Activated T-helper 9 cell treated with anti-CD3 and anti-CD28 coated beads, Interleukin-2, amount 50 U/mL, for 16 hours (primary cell): ENCODE measurements at places on chromosomes 1 and 21.
A peak's percentile ranks its signal among the peaks of the same experiment; 100 is the strongest.

- no peak for DNase-seq
These were observed 64.3 kb upstream of the MORC3 start for GRCh38 chr21:36255663-36256062.

GRCh38 chr21:46027851-46028493 lies 46.4 kb downstream of the COL6A1 start:
- no peak for DNase-seq

DNA sequence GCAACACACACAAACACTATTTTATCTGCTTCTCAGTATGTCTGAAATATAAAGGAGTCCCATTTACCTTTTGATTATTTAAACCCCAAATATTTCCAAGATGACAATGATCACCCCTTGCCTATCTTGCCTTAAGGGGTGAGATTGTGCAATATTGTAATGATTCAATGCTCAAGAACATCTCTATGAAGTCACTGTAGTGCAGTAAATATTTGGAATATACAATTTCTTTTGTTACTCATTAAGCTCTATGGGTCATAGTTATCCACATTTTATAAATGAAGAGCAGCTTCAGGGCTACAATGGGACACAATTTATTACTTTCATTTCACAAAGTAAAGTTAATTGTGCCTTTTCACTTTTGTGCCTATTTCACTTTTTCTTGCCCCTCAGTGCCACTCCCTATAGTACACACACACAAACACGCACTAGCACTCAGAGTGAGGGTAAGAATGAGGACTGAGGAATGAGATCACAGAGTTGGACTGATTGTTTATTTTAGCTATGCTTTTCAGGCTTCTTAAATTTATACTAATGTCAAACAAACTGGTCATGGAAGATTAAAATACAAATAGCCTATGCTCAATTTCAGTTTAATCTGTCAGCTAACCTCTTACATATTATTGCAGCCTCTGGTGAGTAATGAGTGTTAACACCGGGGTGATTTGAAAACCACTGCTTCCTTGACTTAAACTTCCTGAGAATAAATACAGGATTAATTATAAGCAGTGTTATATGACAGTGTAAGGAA lies 521.0 kb upstream of the B3GALT2 start:
- DNase-seq: no peak

GRCh38 chr1:110962892-110963690 lies 631 bp downstream of the LRIF1 start:
- peak; percentile 38 for DNase-seq

- no peak for DNase-seq
These were observed 44.0 kb upstream of the GJB5 start for GRCh38 chr1:34710812-34711211.

DNA sequence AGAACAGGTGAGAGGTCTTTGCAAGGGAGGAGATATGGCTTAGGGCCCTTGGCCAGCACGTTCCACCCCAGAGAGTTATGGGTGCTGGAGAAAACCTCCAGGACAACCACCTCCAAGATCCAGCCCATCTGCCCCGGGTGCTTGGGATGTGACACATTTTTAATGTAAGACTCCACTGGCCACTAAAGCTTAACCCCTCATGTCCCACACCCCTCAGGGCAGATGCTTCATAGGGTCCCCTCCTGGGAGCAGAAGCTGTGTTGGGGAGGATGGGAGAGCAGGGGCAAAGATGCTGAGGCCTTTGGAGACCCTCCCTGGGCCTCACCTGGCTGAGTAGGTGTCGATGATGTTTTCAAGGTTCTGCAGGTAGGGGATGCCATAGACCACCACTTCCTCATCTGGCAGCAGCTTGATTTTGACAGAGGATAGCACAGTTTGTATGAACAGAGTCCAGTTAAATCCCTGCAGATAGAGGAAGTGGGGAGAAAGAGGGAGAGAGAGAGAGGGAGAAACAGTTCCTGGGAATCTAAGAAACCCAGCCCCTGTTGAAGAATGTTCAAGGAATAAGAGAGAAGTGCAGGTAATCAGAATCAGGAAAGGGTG lies 11.9 kb downstream of the PRXL2B start:
- no peak for DNase-seq

DNA sequence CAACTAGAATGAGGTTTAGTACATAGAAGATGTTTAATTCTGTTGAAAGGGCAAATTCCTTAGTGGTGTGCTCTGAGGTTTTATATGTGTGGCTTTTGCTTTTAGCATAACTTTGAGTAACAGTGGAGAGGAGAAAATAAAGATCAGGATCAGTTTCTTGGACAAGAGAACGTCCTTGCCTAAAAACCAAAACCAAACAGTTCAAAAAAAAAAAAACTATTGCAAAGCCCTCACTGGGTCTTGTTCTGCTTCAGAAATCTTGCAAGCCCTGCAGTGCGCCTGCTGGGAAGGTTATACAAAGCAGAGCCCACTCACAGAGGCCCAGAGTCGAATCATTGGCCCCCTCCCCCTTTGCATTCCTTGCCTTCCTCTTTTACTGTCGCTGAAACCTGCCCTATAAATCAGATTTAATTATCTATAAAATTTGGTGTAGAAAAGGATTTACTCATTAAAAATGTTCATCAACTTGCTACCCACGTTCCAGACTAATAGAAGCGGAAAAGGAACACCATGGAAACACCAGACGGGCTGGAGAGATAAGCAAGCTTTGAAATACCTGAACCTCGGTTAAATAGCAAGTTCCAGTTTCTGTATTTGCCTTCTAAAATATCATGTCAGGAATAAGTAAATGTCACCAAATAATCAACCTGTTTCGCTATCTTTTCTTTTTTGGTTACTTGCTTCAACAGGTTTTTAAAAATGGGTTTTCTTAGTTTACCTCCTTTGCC lies 201.6 kb upstream of the PTBP2 start:
- no peak for DNase-seq

DNA sequence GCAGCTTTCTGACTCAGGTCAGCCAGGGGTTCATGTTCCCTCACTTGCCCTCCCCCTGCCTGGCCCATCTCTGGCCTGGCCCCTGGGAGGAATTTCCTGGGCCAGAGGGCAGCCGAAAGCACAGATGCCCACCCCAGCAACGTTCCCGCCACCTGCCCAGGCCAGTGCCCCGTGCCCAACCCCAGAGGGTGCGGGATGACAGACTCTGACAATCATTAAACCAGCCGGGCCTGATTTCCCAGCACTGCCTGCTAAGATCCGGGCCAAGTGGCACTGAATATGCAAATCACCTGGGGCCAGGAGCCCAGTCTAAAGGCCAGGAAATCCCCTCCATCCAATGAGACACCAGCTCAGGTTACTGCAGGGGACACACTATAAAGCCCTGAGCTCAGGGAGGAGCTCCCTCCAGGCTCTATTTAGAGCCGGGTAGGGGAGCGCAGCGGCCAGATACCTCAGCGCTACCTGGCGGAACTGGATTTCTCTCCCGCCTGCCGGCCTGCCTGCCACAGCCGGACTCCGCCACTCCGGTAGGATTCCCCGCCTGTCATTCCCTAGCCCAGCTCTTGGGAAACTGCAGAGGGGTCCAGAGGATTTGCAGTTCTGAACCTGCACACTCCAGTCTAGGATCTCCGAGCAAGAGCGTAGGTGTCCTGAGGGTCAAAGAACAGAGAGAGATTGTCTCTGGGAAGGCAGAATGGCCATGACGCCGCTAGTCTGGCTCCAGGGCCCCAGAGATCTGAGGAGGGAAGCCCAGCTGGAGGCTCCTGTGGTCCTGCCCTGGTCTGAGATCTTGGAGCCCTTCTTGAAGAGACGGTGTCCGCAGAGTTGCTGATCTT lies at the start of gene ELF3:
Gene ELF3, plus strand, starts transcription at position 408 of the 836 bp plus-strand sequence. CDS start 550 bp downstream, outside the sequence.
- no peak for DNase-seq
